NCI-H524 (cell line): ENCODE measurements at places on chromosomes 1 and 21.

DNA sequence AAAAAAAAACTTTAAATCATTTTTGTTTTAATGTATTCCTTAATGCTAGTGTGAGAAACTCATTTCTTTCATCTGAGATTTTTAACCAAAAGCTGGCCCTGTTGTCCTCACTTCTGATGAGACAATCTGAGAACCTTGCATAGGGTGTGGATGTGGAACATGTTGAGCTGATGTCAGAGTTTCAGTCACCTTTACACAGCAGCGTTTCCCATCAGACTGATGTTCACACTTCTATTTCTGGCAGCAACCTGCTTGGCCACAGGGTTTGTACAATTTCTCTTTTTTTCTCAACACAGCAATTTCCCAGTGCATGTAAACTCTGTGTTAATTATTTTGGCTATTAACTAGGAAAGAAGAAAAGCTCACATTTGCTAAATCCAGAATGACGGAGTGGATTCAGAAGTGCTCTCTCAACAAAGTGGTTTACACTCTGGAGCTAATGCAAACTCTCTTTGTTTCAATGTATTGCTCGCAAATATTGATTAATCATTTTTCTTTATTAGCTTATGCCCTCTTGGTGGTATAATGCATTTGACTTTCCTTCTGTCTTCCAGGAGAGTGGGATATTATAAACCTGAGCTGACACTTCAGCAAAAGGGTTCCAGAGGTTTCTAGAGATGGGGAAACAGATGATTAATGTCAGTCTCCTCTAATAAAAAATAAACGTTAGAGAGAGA, 70.5 kb upstream of the HSPA13 start:
- DNase-seq = no peak

DNA sequence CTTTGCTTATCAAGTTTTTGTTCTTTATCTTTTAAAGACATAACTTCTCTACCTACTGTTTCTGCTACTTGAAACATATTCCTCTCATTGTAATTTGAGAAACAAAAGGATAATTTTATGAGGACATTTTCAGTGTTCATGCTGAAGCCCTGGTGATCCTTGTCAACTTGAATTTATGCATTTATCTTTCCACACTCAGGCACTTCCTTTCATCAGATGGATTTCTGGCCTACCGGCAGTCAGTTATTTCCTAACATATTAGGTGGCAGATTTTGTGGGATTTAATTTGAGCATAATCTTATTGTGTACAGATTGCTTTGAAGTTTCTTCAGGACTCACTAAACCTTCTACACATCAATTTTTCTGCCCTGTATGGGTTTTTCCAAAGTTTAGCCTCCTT, 75.0 kb downstream of the RGL1 start:
- no peak for DNase-seq

DNA sequence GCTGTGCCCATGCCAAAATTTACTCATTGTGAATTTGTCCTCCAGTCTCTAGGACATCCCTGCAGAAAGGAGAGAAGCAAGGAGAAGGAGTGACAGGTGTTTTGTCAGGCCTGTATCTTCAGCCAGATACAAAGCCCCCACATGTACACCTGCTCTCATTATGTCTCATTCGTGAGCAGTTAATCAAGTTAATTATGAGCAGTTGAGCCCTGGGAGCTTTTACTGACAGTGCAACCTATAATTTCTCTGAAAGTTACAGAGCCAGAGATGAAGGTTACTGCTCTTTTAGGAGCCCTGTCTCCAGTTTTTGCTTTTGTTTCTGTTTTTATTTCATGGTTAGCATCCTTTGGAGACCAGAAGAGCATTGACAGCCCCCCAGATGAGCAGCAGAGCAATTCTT, 5.0 kb upstream of the ILDR2 start:
- no peak for DNase-seq

- no peak for DNase-seq
Measured at GRCh38 chr1:155044365-155044764, 6.8 kb upstream of the ADAM15 start.

GRCh38 chr1:198904321-198904720, 265.5 kb downstream of the PTPRC start:
- DNase-seq = no peak
